ENCODE measurements at places on chromosomes 13 and 19.

DNA sequence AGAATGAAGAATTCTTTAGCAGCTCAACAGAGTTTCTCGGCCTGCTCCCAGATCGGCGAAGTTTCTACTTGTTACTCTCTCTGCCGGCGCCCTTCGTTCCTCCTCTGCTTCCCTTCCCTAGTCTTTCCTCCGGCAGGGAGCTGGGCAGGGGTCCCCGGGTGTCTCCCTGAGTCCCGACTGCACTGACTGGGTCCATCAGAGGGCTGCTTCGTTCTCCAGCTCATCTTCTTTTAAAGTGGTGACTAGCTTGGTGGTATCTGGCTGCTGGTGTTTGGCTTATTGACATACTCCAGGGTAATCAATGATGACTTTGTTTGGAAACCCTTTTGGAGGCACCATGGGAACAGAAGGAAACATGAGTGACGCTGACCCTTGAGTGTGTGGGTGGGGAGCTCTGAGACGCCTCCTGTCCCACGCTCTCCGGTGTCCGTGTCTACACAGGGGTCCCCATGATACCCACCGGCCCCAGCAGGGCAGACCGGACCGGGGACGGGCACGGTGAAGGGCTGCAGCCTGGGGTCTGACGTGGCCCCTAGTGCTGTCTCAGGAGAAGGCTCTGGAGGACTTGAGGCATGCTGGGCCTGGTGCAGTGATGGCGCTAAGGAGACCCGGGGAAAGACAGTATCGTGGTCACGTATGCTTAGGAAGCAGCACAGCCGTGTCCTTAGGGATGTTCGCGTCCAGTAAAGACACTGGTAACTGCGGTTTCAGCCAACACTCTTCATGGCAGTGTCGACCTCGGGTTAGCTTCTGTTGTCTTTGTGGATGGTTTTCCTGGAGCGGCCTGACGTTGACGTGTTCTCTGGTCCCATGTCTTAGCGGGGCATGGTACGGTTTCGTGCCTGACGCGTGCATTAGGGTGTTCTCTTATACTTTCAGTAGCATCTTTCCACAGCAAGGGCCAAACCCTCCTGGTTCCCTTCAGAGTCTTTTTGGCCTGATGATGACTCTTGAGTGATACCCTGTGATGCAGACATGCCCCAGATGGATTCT lies 23.8 kb downstream of the NAXD start:
- DNase-seq = no peak

DNA sequence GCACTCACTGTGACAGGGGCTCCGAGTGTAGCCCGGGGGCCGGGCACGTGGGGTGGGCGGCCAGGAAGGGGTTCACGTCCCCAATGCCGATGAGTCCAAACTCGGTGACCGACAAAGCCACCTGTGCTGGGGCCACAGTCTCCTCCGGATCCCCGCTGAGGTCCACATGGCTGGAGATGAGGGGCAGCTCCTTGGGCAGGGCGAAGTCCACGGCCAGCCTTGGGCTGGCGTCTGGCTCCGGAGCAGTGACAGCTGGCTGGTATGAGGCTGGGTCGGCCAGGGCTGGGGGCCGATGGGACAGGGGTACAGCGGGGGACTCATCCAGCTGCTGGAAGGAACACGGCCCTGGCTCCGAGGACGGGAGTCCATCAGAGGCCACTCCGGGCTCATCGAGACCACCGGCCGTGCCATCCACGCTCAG lies 15.9 kb upstream of the PLPP2 start:
- no peak for DNase-seq

- DNase-seq = no peak
These were observed 12.0 kb downstream of the TMTC4 start for GRCh38 chr13:100662468-100663211.

GRCh38 chr13:89966524-89966923 lies 1381.0 kb upstream of the MIR17HG start:
- DNase-seq = no peak

DNA sequence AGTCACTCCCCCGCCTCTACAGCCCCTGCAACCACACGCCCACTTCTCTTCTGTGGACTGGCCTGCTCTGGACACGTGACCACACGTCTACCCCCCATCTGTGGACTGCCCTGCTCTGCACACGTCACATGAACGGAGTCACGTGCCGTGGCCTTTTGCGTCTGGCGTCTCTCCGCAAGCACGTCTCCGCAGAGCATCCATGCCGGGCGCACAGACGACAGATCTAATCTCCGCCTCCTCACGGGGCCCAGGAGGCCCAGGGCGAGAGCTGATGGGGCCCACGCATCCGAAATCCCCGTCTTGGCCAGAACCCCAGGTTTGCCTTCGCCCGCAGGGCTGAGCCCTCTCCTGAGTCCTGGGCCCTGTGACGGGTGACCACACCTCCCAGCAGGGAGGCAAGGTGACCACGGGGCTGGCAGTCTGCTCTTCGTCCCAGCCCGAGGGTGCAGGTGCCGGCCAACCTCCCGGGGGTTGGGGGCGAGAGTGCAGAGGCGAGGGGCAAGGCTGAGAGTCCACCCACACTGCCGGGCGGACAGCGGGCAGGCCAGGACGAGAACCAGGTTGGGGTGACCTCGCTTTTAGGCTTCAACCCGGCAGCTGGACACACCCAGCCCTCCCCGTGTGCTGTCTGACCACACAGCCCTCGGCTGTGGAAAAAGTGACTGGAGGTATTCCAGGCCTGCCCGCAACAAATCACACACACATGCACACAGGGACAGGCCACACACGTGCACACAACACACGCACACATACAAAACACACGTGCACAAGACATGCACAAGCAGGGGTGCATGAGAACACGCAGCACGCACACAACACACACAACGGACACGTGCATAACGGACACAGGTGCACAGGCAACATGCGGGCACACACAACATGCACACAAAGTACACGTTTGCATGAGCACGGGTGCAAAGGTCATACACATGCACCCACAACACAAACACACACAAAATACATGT lies 3.9 kb downstream of the SBNO2 start:
- peak; percentile 83 for DNase-seq

GRCh38 chr13:30373727-30374126 lies 48.6 kb upstream of the UBE2L5 start:
- DNase-seq = no peak

DNA sequence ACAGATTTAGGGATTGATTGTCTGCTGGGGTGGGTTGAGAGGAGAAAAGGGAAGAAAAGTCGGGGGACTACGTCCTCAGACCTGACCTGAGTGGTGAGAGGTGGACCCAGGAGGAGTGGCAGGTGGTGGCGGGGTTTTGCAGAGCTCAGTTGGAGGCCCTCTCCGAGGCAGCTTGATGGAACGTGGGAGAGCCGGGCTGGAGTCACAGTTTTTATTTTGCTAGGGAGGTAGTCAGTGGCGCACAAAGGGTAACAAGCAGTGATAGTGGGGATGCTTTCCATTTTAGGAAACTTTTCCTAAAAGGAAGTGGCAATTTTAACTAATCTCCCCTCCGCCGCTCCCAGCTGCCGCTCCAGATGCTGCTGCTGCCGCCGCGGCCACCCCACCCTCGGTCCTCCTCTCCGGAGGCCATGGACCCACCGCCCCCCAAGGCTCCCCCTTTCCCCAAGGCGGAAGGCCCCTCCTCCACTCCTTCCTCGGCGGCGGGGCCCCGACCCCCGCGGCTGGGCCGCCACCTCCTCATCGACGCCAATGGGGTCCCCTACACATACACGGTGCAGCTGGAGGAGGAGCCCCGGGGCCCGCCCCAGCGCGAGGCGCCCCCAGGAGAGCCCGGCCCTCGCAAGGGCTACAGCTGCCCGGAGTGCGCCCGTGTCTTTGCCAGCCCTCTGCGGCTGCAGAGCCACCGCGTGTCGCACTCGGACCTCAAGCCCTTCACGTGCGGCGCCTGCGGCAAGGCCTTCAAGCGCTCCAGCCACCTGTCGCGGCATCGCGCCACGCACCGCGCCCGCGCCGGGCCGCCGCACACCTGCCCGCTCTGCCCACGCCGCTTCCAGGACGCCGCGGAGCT lies 1.1 kb upstream of the ZNF581 start:
- DNase-seq = no peak

- no peak for DNase-seq
These were observed 1.4 kb downstream of the ANKRD27 start for GRCh38 chr19:32673573-32673972.

DNA sequence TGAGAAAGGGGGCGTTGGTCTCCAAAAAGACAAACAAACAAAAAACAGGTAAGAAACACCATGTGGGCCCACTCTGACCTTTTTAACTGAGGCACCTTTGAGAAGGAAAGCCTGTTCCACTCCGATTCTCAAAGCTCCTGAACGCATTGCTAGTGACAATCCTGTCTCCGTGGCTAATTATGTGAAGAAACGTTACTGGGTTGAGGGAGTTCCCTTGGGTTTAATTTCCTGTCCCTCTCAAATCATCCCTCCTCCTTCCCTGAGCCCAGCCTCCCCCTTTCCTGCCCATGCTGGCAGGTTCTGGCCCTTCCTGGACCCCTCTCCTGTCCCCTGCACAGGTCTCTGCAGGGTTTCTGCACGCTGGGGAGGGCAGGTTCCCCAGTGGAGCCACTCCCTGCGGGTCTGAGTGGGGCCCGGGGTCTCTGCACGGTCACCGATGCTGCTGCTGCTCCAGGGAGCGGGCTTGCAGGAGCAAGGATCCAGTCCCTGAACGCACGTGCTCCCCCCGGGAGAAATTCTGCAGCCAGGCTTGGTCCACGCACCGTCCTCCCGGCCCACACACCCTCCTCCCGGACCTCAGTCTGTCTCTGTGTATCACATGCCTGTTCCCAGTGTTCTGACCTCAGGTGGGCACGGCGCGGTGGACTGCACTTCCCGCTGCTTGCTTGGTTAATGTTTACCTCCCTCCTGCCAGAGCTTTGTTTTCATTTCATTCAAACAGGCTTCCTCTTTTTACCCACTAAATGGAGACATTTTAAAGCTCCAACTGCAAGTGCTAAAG lies 76.4 kb upstream of the MCF2L start:
- no peak for DNase-seq

DNA sequence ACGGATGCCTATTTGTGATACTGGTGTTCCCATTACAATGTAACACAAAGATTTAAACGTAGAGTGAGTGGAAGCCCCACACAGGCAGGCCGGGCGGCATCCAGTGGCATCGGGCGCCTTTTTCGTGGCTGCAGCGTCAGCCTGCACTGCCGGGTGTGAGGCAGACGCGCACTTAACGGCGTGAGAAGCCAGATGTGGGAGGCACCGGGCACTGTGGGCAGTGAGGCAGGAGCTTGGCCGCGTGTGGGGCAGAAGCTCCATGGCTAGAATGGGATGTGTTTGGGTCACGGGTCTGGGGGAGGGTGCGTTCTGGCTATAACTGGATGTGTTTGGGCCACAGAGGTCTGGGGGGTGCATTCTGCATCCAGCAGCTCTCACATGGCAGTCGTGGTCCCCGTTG lies 63.1 kb upstream of the F7 start:
- no peak for DNase-seq

DNA sequence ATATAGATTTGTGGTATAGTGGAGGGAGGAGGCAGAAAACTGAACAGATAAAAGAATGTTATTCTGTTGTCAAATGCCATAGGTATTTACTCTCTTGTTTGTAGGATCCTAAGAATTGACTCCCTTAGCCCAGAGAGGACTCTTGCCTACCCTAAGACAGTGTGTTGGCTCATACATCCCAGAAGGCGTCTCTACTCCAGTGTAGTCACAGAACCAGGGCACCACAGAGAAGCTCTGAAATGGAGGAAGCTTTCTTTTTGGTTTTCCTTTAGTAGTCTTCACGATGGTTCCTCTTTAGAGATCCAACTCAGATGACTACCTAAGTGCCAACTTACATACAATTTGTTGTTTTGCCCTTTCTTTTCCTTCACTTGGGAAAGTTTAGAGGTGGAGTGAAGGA lies 14.0 kb downstream of the GPR183 start:
- no peak for DNase-seq
